Right ventricle myocardium superior (tissue), 1 donor: ENCODE measurements at places on chromosomes 7 and 10.

DNA sequence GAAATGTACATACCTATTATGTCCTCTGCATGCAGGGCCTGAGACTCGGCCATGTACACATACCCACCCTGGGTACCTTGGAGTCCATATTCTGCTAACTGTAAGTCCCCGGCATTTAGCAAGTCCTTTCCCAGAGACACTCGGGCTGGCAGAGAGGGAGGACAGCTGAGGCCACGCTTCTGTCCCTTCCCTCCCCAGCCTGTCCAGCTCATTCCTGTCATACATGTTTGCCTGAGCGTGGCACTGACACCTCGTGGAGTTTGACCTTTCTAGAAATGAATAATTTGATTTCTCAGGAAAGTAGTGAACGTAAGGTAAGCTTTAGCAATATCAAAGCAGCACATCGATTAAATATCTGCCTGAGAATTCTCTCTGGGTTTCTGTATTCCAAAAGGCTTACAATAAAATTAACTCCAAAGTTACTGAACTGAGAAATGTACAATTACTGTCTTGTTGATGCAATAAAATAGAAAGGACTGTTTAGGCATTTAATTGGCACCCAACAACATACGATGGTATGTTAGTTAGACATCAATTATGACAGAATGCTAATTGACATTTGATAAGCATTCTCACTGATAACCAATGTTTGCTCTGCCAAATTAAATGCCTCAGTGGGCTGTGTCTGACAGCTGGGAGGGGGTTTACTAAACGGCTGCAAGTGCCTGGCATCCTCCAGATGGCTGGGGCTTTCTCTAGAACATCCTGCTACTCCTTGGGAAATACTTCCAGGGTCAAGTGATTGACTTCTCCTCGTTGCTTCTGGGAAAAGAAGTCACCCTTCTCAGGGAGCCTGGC is 221.2 kb downstream of the CCSER2 start:
- no peak for DNase-seq

DNA sequence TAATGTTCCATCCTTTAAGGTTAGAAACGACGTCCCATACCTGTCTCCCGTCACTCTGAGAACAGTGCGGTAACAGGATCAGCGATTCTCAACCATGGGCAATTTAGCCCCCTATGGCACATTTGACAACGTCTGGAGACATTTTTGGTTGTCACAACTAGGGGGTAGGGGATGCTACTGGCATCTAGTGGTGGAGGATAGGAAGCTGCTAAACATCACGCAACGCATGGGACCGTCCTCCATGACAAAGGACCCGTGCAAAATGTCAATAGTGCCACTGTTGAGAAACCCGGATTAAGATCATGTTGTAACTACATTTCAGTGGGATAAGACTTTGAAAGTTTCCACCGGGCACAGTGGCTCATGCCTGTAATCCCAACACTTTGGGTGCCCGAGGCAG is 5.0 kb upstream of the PAXIP1 start:
- DNase-seq = no peak

GRCh38 chr7:16982640-16983350 is 101.0 kb upstream of the AGR3 start:
- no peak for DNase-seq

GRCh38 chr10:129547608-129548007 is 80.6 kb downstream of the MGMT start:
- no peak for DNase-seq

- DNase-seq = no peak
Observed at GRCh38 chr7:77328669-77329068, 87.5 kb downstream of the GSAP start.

GRCh38 chr7:36054637-36055036 is 98.4 kb upstream of the EEPD1 start:
- DNase-seq = no peak

- no peak for DNase-seq
Observed at GRCh38 chr10:1668399-1668798, 68.9 kb downstream of the ADARB2 start.

GRCh38 chr7:34354899-34355298 is 303.1 kb upstream of the NPSR1 start:
- DNase-seq = no peak

- no peak for DNase-seq
Observed at GRCh38 chr7:54860003-54860775, 101.2 kb upstream of the SEC61G start.

DNA sequence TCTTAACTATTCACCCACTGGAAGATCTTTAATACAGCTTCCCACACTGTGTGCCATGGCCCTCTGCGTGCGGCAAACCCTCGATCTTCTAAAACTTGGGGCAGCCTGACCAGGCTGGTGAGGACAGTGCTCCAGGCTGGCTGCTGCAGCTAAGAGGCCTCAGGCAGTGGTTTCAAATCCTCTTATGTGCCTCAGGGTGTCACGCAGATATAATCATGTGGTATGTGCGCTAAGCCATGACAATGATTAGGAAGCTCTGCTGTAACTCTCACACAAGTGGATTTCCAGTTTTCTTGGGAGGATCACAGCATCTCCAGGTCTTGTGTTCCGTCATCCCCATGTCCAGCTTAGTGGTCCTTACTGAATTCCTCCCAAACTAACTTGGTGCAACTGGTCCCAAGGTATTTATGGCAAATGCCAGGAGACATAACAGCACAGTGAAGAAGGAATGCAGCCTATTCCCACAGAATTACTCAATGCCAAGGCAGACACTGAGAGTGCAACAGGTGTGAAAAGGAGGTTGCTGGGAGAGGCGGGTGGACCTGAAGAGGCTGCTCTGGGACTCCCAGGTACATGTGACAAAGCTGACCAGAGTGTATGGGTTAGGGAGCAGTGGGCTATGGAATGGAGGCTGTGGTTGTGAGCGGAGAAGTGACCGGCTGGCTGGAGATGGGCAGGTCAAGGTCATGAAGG is 2.3 kb downstream of the HPS1 start:
- DNase-seq = no peak

GRCh38 chr7:97317575-97317974 is 200.1 kb downstream of the SDHAF3 start:
- DNase-seq = no peak
